Stimulated activated CD8-positive, alpha-beta memory T cell treated with anti-CD3 and anti-CD28 coated beads, Interleukin-4, amount 100 ng/mL, for 1 hour (primary cell): ENCODE measurements at places on chromosomes 1 and 21.

DNA sequence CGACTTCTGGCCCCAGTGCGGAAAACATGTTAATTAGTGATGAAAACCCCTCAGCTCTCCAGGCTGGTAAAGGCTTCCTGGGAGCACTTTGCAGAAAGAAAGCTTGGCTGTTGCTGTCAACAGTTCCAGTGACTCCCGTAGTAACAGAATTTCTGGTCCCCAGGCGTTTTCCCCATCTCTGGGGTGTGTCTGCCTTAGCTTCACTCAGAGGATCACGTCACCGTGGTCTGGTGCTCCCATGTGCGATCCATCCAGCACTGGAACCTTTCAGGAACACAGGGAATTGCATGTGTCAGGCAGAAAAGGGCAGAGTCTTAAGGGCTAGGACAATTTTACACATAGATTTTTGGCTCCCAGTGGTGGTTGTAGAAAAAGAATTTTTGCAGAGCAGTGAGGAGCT, 470.4 kb upstream of the USP24 start:
- DNase-seq = no peak

DNA sequence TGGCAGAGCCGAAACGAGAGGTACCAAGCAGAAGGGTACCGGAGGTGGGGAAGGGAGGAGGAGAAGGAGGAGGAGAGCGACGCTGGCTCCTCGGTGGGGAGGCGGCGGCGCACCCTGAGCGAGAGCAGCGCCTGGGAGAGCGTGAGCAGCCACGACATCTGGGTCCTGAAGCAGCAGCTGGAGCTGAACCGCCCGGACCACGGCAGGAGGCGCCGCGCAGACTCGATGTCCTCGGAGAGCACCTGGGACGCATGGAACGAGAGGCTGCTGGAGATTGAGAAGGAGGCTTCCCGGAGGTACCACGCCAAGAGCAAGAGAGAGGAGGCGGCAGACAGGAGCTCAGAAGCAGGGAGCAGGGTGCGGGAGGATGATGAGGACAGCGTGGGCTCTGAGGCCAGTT, 32.4 kb downstream of the STYXL2 start:
- DNase-seq = no peak

GRCh38 chr1:12191242-12192032, 24.6 kb downstream of the TNFRSF1B start:
- DNase-seq = no peak

- DNase-seq = no peak
Measured at GRCh38 chr1:42945164-42945563, 13.5 kb downstream of the SLC2A1 start.
